ENCODE measurements at places on chromosomes 7 and 10.

GRCh38 chr7:132977234-132977633, 104.7 kb downstream of the CHCHD3 start:
- DNase-seq = no peak

GRCh38 chr10:79184657-79185056, 115.9 kb downstream of the ZMIZ1 start:
- DNase-seq = no peak

DNA sequence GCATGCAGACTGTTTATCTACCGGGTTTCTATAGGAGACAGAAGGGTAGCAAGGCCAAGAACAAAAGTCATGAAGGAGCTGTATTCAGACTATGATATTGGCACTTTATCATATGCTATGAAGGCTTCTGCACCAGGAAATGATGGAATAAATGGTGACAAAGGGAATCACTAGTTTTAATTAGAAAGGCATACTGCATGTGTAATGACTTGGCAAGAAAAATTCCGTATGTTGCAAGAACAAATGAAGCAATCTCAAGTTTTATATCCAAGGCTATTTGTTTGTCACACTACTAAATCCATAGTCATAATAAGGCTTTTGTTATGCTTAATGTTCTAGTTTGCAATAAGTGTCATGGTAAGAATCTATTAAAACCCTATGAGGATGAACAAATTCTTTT, 230.9 kb downstream of the ZEB1 start:
- DNase-seq = no peak

DNA sequence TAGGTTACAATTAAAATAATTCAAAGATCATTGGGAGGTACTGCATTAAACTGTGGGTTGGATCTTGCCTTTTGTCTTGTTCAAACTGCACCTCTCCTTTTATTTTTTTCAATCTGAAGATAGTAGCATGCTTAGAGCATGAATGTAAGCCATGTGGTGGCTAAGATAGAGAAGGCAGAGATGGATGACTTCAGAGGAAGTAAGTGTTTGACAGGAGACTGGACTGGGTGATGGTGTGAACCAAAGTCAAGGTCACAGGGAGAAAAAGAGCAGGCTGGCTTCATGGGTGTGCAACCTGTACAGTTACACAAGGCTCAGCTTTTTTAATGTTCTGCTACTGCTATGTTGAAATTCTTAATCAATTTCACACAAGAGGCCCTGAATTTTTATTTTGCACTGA, 85.6 kb downstream of the ZEB1 start:
- DNase-seq = no peak

- no peak for DNase-seq
Observed at GRCh38 chr7:20249920-20250319, 32.7 kb upstream of the MACC1 start.

- DNase-seq = no peak
Observed at GRCh38 chr10:96685306-96685705, 35.0 kb downstream of the PIK3AP1 start.

GRCh38 chr10:122348512-122348911, 26.0 kb upstream of the PLEKHA1 start:
- no peak for DNase-seq

GRCh38 chr10:124044143-124044862, 49.1 kb downstream of the CHST15 start:
- DNase-seq = no peak

GRCh38 chr10:111822661-111823060, 360.9 kb downstream of the GPAM start:
- DNase-seq = no peak

- peak; percentile 89 for DNase-seq
Observed at GRCh38 chr10:43574001-43574892, at the start of gene ZNF239. TSS of gene ZNF239 (minus strand) at chr10:43574616. CDS start at chr10:43558079, 16,537 bp downstream.

GRCh38 chr7:142412551-142413193, 154.8 kb upstream of the PRSS58 start:
- DNase-seq = peak; percentile 24

GRCh38 chr10:89978081-89978480, 276.7 kb downstream of the KIF20B start:
- no peak for DNase-seq

DNA sequence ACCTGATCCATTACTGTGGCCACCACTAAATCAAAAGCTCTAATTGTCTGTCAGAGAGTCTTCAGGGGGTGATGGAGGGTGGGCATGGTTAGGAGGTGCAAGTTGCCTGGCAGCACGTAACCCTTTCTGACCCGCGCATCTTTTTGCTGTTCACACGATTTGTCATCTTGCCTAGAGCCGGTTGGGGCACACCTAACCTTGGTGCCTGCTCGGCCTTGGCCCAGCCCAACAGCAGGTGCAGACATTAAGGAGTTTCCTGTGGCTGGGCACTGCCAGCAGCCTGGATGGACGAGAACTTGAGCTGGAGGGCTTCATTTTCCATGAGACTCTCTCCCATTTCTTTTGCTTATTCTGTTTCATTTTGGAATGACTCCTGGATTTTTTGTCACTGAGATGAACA, 41.0 kb upstream of the PTF1A start:
- no peak for DNase-seq

GRCh38 chr7:28329661-28330363, 82.5 kb upstream of the CREB5 start:
- DNase-seq = peak; percentile 22

GRCh38 chr10:100072514-100072913, 9.2 kb downstream of the CPN1 start:
- no peak for DNase-seq

- no peak for DNase-seq
Observed at GRCh38 chr7:47401611-47402570, 180.0 kb downstream of the TNS3 start.

DNA sequence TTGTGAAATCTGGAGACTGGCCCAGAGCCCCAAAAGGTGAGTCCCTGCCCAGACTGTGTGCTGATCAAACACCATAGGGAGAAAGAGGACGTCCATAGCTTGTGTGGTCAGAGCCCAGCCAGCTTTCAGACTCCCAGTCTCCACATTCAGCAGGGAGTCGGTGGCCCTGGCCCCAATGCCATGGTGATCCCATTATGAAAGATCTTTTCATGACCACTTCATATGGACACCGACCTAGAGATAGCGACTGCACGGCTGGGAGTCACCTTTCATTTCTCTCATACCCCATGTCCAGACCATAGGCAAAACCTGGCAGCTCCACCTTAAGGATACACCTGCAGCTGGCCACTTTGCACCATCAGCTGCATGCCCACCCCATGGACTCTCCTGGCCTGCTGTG, 126.4 kb downstream of the ARHGAP22 start:
- no peak for DNase-seq

- no peak for DNase-seq
Observed at GRCh38 chr10:7306147-7306546, 104.7 kb downstream of the SFMBT2 start.

DNA sequence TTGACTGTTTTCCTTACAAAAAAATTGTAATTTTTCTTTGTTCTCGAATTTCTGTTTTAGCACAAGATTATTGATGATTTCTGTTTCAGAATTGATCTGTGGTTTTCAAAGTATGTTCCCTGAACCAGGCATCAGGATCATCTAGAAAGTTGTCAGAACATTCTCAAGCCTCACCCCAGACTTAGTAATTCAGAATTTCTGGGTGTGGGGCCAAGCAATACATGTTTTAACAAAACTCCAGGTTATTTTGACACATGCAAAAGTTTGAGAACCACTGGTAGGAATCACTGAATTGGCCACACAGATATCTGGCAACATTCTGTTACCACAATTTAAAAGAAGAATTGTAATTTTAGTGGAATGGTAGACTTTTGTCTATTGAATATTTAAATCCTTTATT, 1173.9 kb upstream of the LRRTM3 start:
- DNase-seq = no peak

DNA sequence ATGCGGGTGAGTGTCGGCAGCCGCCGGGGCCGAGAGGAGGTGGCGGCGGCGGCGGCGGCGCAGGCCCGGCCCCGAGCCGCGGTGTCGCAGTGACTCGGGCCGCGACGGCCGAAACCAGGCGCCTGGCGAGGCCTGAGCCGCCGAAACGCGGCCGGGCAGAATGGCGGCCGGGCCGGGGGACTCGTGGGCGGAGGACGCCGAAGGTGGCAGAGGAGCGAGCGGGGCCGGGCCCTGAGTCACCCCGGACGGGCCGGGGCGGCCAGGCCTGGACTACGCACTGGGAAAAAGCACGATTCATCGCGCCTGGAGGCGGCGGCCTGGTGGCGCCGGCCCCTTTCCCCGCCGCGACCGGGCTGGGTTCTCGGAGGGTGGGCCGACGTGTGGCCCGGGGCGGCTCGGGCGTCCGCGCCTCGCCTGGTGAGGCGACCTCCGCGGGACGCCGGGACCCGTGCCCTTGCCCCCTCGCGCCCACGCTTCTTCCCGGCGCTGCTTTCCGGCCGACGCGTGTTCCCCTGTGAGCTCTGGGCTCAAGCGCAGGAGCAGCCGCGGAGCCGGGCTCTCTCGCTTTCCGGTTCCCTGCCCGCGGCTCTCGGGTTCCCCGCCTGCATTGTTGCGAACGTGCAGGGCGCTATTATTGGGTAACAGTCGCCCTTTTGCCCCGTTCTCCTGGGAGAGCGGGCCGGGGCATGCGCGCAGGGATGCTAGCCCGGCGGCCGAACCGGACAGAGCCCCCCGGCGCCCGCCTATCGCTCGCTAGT, 500 bp downstream of the CUL1 start:
- peak; percentile 65 for DNase-seq

DNA sequence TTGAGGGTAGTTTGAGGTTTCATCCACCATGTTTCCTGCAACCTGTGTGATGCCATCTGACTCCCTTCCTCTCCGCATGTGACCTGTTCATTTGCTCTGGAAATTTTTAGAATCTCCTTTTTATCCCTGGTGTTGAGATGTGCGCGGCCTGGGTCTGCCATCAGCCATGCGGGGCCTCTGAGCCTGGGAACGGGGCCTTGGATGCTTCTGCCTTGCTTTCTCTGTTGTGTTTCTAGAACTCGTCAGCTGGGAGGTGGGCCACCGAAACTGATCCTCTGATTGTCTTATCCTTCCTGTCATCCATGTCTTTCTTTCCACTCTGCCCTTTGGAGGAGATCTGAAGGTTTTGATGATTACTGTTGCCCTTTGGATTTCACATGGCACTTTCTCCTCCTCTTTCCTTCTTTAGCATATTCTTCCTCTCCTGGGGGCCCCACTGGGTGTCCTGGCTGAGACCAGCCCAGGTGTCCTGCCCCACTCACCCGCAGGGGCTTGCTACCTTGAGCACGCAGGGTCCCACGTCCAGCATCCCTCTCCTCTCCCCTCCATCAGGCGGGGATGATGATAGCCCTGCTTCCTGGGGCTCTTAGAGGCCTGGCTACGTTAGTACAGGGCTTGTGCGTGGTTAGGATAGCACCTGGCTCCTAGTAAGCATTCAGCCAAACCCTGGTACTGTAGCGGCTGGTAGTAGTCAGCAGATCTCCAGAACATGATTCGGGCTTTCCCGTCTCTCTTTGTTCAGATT, 29.9 kb downstream of the PPP2R2D start:
- no peak for DNase-seq

DNA sequence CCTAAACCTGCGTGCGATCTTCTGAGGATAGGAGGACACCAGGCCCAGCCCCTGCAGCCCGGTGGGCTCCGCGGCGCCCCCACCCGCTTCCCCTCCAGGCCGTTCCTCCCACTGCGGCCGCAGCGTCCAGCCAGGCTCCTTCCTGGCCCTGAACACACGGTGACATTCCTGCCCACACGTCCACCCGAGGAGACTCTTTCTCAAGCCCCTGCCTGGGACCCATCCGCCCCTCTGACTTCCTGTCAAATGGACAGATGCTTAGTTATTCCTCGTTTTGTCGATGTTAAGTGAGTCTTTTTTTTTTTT, 32.4 kb upstream of the RNF32 start:
- DNase-seq = no peak

- no peak for DNase-seq
Observed at GRCh38 chr7:76997381-76998284, 34.5 kb downstream of the SPDYE17 start.

DNA sequence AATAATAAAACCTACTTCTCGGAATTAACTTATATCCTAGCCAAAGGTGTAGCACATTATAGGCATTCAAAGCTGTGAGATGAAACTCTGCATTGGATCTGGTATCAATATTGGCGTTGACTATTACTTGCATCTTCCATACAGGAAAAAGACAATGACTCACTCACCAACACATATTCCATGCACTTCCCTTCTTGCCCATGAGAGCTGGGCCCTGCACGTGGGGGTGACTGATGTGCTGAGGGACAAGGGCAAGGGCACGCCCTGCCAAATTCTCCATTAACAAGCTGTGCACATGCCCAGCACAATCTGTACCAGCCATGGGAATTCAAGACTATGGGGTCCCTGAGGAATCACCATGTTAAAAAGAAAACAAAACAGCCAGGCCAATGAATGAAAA, 188.1 kb upstream of the PDE1C start:
- no peak for DNase-seq

GRCh38 chr10:104415526-104416165, 62.0 kb downstream of the CFAP58 start:
- DNase-seq = no peak

GRCh38 chr10:87771871-87772500, 46.0 kb downstream of the ATAD1 start:
- no peak for DNase-seq

- DNase-seq = no peak
Observed at GRCh38 chr10:97217299-97217698, 31.5 kb upstream of the SLIT1 start.

DNA sequence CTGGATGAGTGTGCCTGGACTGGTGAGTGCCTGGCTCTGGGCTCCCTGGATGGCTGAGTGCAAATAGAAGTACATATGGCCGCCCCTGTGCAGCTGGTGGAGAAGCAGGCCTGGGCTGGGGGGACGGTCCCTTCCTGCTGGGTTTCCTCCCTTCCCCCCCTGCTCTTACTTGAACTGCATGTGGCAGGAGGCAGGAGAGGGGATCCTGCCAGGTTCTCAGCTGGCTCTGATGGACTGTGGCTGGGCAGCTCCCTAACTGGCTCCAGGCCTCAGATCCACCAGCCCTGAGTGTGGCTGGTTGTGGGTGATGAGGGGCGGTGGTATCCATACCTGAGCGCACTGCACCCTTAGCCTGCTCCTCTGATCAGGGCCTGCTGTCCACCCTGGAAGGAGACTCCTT, 26.9 kb downstream of the ADCY1 start:
- no peak for DNase-seq

GRCh38 chr10:112092519-112092918, 91.0 kb downstream of the GPAM start:
- no peak for DNase-seq

DNA sequence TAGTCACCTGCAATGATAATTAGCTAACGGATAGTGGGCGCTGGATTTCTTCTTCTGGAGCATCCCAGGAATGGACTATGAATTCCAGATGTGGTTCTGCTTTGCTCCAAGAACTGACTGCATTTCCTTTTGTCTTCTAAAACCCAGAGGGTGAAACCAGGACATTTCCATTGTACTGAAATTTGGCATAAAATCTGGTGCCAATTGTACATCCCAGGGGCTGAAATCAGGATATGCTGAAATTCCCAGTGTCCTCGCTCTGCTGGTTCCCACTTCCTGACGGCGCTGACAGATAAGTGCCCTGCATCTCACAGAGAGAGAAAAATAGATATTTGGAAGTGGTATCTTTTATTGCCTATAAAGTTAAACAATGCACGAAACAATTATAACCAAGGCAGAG, 31.9 kb downstream of the RBM20 start:
- no peak for DNase-seq

- no peak for DNase-seq
Observed at GRCh38 chr7:98011996-98012395, 22.0 kb upstream of the OCM2 start.

- peak; percentile 60 for DNase-seq
Observed at GRCh38 chr10:784403-785088, 95.1 kb upstream of the DIP2C start.

- DNase-seq = peak; percentile 53
Observed at GRCh38 chr7:362402-363096, 72.6 kb downstream of the FOXL3 start.

- DNase-seq = peak; percentile 1
Observed at GRCh38 chr7:82444220-82444909, 788 bp upstream of the CACNA2D1 start.

- no peak for DNase-seq
Observed at GRCh38 chr10:7471720-7472367, 61.0 kb upstream of the SFMBT2 start.

All from stimulated activated naive CD8-positive, alpha-beta T cell treated with anti-CD3 and anti-CD28 coated beads, Interleukin-15, amount 100 ng/mL, for 72 hours (primary cell).